ENCODE measurements at places on chromosomes 6 and 20. TPM values are rescaled to one million over a fixed set of nuclear protein-coding genes. Genes with fewer than 3 reads are reported as not detected.

Gene PRSS16
- total RNA-seq, result 17.9 TPM

Gene IL20RA
- total RNA-seq, result 0.13 TPM

Gene NDRG3
- total RNA-seq, result 28.7 TPM

- peak; percentile 65 for DNase-seq
Measured at GRCh38 chr6:11833626-11834592, 55.3 kb upstream of the ADTRP start.

DNA sequence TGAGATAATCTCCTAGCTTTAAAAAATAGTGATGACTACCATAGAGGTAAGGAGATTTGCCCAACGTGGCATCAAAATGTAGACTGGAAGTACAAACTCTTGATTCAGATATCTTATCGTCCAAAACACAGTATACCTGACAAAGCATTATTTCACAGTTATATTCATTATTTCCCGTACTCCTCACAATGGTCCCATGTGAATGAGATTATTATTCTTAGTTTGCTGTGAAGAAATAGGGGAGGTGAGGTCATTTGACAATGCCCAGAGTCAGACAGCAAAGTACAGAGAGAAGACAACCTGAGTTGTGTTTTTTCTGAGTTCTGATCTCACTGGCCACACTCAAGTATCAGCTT, 1.2 kb upstream of the TFB1M start:
- DNase-seq, result no peak

DNA sequence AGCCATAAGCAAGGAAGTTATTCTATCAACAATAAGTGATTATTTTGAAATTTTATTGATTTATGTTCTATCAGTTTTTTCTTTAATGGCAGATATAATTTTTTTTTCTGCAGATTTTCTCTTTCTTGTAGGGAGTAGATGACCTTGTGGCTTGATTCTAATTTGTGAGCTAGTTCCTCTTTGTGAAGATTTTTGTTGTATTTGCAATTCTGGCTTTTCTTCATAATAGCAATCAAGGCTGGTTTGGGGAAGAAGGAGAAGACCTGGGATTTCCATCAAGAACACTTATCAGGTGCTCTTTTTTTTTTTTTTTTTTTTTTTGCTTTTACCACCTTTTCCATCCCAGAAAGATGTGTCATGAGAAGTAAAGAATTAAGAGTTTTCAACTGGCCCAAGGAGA, 324.2 kb upstream of the MAN1A1 start:
- no peak for DNase-seq

DNA sequence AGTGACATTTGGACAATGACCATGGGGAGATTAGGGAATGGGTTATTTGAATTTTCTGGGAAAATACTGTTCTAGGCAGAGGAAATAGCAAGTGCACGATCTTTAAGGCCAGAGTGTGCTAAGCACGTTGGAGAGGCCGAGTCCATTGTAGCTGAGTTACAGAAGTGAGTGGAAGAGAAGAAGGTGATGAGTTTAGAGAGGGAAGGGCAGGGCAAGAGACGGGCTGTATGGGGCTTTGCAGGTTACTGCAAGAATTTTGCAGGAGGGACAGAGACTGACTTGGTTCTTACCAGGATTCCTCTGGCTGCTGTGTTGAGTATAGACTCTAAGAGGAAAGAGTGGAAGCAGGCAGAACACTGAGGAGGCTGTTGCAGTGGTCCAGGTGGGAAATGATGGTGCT, 1.1 kb upstream of the NCOA3 start:
- DNase-seq, result no peak

DNA sequence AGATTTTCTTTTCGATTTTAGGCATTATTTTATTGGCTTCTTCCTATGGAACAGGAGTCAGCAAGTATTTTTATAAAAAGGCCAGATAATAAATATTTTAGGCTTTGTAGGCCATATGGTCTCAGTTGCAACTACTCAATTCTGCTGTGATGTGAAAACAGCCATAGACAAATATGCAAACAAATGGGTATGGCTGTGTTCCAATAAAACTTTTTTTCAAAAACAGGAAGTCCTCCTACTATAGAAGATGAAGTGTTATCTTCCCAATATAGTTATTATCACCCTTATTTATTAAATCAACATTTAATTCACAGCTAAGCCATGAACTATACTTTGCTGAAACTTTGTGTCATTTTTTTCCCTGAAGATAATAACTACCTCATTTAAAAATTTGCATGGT, 57.2 kb downstream of the CHD6 start:
- DNase-seq, result no peak
